ENCODE measurements at places on chromosomes 2 and 18.

DNA sequence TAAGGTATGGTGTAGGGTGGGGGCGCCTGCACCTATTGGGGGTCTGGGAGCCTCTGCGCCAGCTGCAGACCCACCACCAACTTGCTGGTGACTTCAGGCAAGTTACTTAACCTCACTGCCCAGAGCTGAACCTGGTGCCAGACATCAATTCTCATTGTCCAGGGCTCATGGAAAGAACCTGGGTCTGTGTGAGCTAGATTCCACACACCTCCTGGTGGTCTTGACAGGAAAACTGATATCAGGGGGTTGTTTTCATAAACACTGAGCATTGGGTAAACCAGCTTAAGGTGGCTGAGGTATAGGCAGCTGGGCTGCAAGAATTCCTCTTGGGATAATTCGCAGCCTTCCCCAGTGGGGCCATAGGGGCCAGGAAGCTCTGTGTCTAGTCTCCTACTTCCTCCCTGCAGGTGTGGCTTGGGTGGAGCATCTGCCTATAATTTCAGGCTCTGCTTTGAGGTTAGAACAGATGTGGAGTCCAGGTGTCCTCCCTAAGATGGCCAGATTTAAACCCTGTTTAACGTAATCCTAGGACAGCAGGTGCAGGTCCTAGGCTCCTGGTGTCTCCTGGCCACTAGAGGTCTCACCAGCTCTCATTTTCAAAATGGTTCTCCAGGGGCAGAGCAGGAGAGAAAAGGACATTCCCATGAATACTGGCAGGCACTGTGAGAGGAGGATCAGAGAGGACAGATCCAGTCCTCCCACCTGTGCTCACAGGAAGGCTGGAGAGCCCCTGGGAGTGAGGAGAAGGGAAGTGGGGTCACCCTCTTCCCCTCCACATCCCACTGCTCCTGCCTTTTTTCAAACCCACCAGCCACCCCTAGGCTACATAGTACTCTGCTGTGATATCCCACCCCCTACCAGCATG, 100.4 kb upstream of the SMAD2 start:
- DNase-seq = peak; percentile 44

DNA sequence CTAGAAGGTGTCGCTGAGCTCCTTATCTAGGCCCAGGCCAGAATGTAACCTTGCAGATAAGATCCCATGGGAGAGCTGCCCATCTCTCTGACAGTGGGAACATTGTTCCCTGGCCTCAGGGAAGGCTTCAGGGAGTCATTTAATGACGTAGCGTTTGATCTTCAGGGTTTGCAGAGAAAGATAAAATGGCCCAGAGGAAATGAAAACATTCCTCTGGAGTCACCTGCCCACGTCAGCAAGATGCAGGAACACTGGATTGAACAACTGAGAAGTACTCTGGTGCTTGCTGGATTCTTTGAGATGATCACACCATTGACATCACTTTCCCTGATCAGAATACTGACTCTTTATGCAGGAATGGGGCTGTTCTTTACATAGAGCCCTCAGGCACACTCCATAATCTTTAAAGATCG, 51.6 kb downstream of the MAPK4 start:
- DNase-seq = no peak

DNA sequence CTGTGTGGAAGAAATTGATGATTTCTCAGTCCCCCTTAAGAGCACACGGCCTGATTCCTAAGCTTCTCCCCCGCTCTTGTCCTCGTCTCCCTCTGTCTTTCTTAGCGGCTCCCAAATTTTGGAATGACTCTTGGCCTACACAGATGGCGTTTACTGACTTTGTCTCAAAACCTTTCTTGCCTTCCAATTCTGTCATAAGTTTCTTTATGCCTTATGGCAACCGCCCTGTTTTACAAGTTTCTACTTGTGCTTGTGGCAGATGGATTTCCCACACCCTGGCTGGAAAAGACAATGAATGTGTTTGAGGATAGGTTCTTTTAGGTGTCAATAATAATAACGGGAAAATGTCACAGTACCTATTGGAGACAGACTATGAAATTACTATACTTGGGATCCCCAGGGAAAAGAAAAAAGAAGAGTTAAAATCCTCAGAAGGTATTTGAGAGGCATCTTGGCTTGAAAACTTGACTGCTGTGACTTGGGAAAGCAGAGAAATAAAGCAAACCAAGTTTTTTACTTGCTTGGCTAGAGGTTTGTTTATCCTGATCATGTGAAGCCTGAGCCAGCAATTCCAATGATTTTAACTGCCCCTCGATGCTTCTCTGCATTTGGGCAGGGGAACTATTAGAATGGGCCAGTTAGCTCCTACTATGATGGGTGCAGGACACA, 276.4 kb downstream of the HRH4 start:
- DNase-seq = no peak

- no peak for DNase-seq
Observed at GRCh38 chr2:144083211-144083610, 436.7 kb downstream of the ZEB2 start.

- no peak for DNase-seq
Observed at GRCh38 chr2:201452922-201453643, 1.5 kb downstream of the STRADB start.

GRCh38 chr2:85441864-85442263, 23.4 kb downstream of the SH2D6 start:
- DNase-seq = no peak

- DNase-seq = no peak
Observed at GRCh38 chr18:42893977-42894376, 221.5 kb downstream of the RIT2 start.

DNA sequence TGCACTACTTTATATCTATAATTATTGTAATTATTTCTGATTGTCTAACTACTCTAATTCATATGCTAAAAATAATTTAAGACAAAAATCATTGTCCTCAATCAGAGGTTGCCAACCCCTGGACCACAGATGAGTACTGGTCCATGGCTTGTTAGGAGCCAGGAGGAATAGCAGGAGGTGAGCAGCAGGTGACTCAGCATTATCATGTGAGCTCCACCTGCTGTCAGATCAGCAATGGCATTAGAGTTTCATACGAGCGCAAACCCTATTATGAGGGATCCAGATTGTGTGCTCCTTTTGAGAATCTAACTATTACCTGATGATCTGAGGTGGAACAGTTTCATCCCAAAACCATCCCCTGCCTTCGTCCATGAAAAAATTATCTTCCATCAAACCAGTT, 1434.4 kb downstream of the LRP1B start:
- DNase-seq = no peak

DNA sequence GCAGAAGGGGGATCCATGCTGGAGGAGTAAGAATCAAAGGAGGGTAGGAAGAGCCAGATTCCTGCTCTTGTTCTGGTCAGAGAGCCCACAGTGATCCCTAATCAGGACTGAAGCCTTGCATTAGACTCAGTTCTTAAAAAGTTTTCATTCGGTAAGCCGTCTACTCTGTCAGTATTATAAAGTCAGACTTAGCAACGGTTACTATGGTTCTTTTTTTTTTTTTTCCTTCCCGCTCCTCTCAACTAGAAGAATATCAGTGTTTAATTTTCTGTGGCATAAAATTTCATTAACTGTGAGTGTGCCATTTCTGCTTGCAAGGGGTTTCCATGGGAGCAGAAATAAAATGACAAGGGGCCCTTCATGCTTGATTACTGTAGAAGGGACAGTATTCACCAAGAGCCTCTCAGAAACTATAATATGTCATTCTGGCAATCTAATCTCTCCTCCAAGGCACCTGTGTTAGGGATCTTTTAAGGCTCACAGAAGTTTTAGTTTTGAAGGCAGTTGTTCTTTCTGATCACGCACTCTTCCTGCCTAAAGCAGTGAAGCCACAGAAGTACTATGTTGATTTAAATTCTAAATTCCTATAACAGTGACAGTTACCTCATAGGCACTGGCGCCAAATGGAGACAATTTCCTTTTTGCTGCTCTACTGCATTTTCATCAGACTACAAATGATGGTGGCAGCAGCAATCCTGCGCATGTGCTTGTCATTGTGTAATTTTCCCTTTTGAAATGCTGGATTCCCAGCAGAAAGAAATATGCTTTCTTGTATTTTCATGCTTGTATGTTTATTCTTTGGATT, 57.0 kb downstream of the OSBPL6 start:
- DNase-seq = no peak

- DNase-seq = no peak
Observed at GRCh38 chr2:169034256-169034655, 3.1 kb upstream of the ABCB11 start.

GRCh38 chr2:117771969-117772630, 42.4 kb upstream of the DDX18 start:
- DNase-seq = no peak

- no peak for DNase-seq
Observed at GRCh38 chr2:49306925-49307324, 152.6 kb upstream of the FSHR start.

All from natural killer cell treated with Interleukin-12 subunit alpha and Interleukin-12 subunit beta and Interleukin-15 and Interleukin-18, amount 100 ng/mL, for 72 hours (primary cell).